ENCODE measurements at places on chromosomes 7 and 10.

GRCh38 chr7:15862781-15863165, 176.3 kb upstream of the MEOX2 start:
- DNase-seq, result no peak

DNA sequence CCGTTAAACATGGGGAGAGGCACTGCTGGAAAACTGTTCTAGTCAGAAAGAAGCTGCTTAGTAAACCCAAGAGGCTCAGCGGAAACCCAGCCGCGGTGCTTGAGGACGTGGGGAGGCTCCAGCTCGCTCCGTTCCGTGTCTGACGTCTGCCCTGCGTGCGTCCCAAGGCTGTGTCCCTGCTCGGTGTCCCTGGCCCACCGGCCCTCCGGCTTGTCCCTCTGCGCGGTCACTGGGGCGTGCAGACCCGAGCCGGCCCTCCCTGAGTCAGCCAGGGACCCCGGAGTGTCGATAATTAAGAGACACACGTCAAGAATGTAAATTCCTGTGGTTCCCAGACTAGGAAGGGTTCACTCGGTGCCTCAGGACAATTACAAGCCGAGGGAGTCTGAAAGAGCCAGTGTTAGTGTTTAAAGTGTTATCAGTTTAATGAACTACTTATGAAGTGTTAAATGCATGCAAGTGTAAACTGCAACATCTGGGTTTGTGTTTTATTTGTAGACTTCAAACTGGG, 98.9 kb downstream of the WDR11 start:
- DNase-seq, result no peak

GRCh38 chr10:70866424-70866823, 21.9 kb downstream of the PCBD1 start:
- no peak for DNase-seq

GRCh38 chr7:38374507-38374906, 101.1 kb upstream of the TARP start:
- no peak for DNase-seq

- DNase-seq, result no peak
Measured at GRCh38 chr10:15387021-15387420, 15.9 kb upstream of the FAM171A1 start.

Measured in NCI-H226 (cell line).